ENCODE measurements at places on chromosomes 1 and 21.
A peak's percentile ranks its signal among the peaks of the same experiment; 100 is the strongest.

DNA sequence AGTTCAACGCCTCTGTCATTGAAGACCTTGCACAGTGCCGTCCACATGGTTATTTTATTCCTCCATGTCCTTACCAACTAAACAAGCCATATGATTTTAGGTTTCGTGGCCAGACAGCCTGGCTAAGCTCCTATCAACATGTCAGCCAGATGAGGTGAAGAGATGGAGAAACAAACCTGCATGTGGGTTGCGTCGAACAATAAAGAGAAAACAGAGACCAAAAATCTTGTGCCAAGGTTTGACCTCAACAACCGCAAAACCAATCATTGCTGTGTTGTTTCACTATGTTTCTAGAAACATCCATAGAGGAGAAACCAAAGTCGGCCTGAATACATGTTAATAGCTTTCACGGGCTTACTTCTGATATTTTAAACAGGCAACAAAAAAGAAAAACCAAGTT lies 544.6 kb downstream of the SMYD3 start:
- no peak for DNase-seq

DNA sequence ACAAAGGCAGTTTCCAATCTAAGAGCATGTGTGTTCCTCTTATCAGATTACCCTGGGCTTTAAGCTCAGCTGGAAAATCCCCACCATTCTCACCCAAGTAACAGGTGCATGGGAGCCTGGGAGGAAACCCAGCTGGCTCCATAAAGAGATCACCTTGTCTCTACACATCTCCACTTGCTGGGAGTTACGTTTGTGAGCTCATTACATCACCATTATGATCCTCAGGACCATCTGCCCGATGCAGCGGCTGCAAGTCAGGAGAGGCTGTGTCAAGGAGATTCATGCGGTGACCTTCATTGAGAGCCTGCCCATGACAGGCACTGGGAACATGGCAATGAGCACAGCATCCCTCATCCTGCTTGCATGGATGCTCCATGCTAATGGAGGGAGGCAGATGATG lies 618.0 kb downstream of the NPHP4 start:
- no peak for DNase-seq

GRCh38 chr1:111952125-111952657 lies 37.3 kb downstream of the KCND3 start:
- DNase-seq = no peak

DNA sequence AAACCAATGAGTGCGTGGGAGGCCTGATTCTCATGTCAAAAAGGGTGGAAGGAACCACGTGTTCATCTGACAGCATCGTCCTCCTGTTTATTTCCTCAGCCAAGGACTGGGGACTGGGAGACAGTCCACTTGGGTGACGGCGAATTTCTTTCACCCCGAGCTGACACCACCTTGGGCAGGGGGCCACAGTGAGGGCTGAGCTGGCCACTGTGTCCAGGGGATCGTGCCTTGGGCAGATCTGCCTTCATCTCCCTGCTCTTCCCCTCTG lies 122.1 kb downstream of the SIM2 start:
- no peak for DNase-seq

GRCh38 chr1:47983691-47984090 lies 13.5 kb downstream of the TRABD2B start:
- DNase-seq = no peak

- DNase-seq = no peak
Observed at GRCh38 chr1:154329152-154329521, 3.8 kb downstream of the ATP8B2 start.

DNA sequence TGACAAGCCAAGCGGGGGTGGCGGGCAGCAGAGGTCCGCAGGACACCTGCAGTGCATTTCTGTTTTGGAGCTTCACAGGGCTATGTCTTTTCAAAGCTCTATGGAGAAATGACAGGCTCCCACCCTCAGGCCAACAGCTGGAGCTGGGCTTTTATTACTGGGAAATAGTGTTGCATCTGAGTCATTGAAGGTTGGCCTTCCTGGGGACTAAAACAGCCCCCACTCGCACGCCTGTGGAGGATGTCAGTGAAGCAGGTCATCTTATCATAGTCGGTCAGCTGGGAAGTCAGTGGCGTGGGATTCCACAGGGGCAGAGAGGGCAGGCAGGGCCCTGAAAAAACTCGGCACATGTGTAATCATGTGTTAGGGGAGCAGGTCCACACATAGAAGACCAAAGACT lies 55.3 kb downstream of the NTPCR start:
- no peak for DNase-seq

DNA sequence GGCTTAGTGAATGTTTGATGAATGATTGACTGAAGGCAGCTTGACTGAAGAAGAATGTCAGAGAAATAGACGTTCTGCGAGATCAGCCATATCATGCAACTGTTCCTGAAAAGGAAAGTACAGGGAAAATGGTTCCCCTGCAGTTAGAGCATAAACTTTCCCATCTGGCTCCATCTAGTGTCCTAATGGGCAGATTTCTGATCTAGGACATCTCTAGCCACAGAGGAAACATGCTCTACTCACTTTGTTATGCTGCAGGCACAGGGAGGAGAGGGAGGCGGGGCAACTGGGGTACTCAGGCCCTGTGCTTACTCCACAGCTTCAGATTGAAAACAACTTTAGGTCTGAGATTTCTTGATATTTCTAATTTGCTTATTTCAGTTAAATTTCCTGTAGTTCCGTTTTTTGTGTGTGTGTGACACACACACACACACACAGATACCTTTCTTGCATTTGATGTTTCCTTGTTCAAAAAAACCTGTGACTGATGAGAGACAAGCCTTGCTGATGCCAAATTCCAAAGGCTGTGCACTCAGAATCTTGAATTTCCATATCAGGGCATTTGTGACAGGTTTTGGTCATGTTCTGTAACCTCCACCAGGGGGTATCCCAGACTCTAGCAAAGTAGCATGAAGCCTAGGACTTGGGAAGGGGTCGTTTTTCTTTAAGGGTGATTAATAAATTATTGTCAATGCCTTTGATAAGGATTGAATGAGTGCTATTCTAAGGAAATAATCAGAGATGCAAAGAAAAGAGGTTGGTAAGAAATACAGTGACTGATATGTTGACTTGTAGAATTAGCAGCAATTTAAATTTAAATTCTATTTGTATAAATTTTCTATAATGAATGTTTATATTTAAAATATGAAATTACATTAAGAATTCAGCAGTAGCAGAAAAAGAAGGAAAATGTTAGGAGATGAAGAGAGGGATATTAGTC lies 139.7 kb upstream of the BEND5 start:
- no peak for DNase-seq

DNA sequence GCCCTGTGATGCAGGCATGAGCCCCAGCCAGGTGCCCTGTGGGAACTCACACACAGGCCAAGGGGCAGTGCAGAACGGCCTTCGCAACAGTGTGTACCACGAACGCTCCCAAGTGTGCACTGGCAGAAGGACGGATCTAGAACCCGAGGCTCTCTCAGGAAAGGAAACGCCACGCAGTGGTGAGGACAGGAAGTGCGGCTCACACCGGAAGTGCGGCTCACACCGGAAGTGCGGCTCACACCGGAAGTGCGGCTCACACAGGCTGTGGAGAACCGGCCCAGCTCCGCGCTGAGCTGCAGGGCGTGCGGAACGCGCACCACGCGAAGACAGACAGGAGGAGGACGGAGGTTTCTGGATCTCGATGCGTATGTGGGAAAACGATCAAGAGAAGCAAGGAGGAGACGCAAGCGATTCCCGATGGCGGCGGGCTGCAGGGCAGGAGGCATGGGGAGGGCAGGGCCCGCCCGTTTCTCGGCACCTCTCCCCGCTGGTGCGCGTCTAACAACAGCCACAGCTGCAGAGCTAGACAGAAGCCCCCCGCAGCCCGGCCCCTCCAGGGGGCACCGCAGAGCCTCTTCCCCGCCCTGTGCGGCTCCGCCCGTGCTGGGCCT lies 35.9 kb upstream of the TMEM52 start:
- DNase-seq = no peak

DNA sequence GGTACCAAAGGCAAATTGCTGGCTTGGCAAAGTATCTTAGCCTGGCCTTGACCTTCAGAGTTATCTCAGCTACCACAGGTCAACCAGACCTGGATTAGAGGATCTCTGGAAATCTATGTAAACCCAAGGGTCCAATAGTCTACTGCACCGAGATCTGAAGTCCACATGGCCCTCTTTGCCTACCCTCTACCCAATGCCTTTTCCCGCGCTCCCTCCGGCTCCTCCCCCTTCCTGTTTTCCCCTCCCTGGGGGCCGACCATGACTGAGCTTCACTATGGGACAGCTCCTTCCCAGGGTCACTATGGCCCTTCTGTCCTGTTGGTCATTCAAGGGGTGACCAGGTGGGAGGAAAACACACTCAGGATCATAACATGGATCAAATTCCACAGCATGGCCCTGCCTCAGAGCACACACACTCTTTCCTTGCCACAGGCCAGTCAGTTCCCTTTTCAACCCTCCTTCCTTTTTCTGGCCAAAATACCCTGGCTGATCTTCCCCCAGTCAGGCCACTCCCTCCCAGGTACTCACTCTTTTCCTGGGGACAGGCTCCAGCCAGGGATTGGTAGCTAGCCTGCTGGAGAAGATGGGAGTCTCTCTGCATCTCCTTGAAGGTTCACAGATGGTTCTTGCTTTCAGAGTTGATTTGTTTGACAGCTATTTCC lies 19.1 kb upstream of the TMEM183A start:
- no peak for DNase-seq

DNA sequence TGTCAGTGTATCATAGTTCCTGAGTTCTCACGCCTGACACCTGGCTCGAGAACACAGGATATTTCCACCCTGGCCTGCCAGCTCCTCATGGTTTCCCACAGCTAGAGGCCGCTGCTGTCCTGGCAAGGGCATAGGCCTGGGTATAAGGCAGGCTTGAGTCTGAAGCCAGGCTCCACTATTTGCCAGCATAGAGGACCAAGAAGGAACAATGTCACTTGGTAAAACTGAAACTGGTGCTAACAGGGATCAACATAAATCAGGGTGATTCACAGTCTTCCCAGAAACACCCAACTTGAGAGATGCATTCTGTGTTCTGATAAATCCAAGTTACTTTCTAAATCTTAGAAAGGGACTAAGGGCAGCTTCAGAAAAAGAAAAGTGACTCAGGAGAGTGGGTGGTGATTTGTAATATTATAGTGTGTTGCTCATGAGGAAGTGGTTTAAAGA lies 6.9 kb upstream of the S100A2 start:
- DNase-seq = peak; percentile 40

- no peak for DNase-seq
Observed at GRCh38 chr1:207030522-207031009, 2.0 kb downstream of the C1orf116 start.

GRCh38 chr1:26542771-26543451 lies 13.3 kb downstream of the RPS6KA1 start:
- no peak for DNase-seq

GRCh38 chr1:15704526-15705183 lies 20.5 kb downstream of the PLEKHM2 start:
- no peak for DNase-seq

GRCh38 chr1:184031409-184032107 lies 6.0 kb downstream of the COLGALT2 start:
- DNase-seq = no peak

GRCh38 chr1:3945916-3946840 lies 46.1 kb upstream of the C1orf174 start:
- no peak for DNase-seq

DNA sequence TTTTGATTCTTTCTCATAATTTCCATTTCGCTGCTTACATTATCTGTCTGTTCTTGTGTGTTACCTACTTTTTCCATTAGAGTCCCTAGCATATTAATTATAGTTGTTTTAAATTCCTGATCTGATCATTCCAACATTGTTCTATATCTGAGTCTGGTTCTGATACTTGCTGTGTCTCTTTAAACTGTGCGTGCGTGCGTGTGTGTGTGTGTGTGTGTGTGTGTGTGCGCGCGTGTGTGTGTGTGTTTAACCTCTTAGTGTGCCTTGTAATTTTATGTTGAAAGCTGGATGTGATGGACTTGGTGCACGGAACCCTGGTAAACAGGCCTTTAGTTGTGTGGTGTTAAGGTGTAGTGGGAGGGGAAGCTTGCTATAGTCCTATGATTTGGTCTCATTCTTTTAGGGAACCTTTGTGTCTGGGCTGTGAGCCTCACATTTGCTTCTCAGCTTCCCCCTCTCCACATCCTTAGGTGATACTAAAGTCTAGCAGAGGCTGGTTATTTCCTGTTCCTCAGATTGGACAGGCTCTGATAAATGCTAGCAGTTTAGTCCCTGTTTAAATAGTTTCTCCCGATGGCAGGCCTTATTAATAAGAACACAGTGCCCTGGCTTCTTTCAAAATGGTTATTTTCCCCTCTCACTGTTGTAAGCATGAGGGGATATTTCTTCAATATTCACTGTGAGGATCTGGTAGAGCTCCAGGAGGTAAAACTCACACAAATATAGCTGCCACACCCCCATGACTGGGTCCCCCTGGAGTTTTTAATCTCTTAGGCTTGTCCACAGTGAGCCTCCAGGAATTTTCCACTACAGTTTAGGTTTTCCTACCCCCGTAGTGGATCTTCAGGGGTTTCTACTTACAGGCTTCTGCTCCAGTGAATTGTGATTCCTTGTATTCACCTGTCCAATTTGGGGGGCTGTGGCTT lies 118.3 kb downstream of the GALNT2 start:
- DNase-seq = no peak

- peak; percentile 14 for DNase-seq
Observed at GRCh38 chr1:85199667-85200462, 951 bp downstream of the SYDE2 start.

DNA sequence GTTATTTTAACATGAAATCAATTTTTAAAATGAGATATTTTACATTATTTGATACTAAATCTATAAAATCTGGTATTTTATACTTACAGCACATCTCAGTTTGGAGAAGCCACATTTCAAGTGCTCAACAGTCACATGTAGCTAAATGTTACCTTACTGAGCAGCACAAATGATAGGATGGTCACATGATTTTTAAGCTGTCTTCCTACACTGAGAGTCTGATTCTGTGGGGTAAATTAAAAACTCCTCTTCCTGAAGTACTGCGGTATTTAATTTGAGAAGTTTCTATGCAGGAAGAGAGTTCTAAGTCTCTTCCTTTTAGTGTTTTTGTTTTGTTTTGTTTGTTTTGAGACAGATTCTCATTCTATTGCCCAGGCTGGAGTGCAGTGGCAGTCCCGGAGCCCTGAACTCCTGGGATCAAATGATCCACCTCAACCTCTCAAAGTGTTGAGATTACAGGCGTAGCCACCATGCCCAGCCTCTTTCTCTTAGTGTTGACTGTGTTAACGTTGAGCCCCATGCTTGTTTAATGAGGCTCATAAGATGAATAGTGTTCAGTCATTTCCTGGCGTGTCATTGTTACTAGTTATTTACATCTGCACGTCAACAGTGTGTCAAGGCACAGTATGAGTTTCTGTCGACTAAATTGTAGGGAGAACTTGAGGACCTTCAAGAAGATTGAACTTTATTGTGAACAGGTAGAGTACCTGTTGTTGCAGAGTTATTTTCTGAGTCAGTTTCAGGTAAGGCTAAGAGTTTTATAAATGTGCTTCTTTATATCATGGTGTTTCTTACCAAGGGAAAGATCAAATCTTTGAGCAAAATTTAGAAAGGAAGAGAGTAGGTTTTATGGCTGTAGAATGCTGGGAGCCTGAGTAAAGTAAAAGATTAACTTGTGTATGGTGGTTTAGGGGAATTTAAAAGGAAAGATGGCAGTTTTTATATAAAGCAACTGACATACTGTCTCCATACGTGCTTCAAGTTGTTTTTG lies 3.3 kb downstream of the CNST start:
- DNase-seq = peak; percentile 6
